ENCODE measurements at places on chromosomes 6 and 20.
A peak's percentile ranks its signal among the peaks of the same experiment; 100 is the strongest.

GRCh38 chr6:63268574-63268973, 51.2 kb downstream of the LGSN start:
- no peak for DNase-seq

GRCh38 chr20:62359043-62359490, 8.0 kb downstream of the LAMA5 start:
- DNase-seq: no peak

DNA sequence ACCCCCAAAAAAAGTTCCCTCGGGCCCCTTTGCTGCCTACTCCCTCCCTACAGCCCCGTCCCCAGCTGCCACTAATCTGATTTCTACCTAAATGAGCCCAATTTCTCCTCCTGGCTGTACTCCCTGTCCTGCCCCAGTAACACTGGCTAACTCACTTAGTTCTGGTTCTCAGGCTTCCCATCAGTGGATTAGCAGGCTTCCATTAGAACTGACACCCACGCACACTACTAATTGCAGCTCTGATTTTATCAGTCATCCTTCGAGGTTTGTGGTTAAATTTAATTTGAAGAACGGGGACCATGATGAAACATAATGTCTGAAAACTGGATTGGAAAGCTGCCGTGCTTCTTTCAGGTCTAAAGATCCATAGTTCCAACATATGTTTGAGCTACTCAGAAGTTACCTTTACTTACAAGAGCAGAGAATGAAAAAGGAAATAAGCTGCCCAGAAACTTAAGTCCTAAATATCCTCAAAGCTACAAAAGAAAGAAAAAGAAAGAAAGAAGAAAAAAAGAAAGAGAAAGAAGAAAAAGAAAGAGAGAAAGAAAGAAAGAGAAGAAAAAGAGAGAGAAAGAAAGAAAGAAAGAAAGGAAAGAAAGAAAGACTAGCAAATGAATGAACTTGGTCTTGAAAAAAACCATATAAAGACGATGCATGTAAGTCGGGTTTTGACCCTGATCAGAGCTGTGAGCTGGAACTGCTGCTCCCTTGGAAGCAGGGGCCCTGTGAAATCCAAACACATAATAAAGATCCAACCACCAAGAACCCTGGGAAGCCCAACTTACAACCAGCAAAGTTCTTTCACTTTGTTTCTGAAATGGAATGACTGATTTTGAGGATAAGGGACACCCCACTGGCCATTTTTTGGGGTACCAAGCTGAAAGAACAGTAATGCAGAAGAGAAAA, 51.7 kb downstream of the CNKSR3 start:
- DNase-seq: no peak

- DNase-seq: no peak
Measured at GRCh38 chr6:133806382-133807140, 82.4 kb upstream of the TCF21 start.

DNA sequence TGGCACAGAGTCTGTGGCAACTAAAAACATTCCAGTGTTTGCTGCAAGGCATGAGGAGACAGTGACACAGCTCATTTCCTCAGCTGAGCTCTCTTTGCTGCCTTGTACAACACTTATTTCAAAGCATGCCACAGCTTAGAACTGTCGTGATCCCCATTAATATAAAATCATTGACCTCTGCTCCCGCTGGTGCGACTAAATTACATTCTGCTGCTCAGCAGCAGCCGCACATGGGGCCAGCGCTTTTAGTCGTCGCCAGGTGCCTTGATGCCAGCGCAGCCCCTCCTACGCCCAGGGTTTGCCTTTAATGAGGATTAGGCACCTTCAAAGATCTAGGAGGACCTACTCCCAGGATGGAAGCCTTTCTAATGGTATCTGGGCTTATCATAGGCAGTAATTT, 717.9 kb upstream of the POU3F2 start:
- no peak for DNase-seq

DNA sequence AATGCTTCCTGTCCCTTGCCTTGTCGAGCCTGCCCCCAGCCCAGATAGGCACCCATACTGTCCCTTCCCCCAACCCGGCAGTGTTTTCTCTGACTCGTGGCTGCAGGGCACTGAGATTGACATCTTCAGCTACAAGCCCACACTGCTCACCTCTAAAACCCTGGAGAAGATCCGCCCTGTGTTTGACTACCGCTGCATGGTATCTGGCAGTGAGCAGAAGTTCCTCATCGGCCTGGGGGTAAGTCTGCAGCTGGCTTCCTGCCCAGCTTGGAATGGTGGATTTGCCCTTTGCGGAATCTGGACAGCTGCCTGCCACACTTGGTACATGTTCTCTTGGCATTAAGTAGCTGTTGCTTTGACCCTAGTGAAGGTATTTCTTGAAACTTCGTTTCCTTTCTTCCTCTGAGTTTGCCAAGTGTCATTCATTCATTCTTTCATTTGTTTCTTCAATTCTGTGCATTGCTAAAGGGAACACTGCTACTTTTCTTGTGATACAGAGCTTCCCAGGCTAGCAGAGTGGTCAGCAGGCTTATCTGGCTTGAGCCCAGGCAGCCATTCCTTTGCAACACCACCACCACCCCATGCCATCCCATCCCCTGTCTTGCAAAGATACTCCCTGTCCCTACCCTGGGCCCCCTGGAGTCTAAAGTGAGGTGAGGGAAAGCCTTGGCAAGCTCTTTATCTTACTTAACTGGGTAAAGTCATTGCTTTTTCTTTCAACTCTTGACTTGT, 26.2 kb downstream of the CCDC167 start:
- no peak for DNase-seq

GRCh38 chr20:57008217-57008616, 258.2 kb downstream of the BMP7 start:
- no peak for DNase-seq

DNA sequence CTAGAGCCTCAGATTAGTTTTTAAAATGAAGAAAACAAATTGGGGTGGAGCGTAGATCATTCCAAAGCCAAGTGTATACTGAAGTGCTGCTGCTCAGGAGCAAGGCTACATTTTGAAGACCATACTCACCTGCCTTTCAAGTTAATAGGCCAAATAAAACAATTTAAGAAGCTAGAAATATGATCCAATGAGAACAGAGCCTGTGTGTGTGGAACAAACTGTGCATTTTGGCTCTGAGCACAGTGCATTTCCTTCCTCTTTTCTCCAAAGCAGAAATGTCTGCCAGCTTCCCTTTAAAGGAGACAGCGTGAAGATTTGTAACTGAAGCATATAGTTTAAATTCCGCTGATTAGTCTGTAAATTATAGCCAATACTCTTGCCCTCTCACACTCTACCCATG, 3.2 kb upstream of the IFNGR1 start:
- DNase-seq: no peak

DNA sequence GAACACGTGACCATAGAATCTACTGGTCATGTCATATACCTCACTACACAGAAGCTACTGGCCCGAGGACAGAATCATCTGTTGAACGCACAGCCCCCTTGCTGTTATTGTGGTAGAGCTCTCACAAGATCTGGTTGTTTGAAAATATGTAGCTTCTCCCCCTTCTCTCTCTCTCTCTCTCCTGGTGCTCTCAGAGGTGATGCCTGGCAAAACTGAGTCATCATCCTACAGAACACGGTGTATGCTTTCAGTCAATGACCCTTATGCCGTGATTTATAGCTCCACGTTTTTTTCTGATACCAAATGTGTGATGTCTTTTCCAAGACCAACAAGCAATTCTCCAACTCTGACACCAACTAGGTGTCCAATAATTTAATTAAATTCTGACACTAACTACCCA, 13.0 kb upstream of the RBM24 start:
- DNase-seq: no peak

DNA sequence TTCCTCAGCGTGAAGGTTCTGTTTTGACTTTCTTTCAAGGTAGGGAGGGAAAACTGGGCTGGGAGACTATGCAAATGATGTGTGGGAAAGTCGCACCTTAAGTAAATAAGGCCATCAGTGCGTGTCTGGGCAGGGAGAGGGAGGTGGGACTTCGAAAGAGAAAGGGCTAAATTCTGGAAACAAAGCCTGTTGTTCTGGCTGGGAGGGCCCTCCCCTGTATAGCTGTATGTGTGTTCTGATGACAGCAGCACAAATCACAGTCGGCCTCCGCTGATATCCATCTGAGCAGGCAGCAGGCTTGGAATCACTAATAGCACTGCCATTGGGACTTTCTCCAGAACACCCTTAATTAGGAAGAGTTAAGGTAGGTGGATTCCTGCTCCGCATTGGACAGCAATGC, 19.2 kb downstream of the JAG1 start:
- no peak for DNase-seq

- DNase-seq: no peak
Measured at GRCh38 chr6:23365732-23366131, 760.3 kb upstream of the NRSN1 start.

DNA sequence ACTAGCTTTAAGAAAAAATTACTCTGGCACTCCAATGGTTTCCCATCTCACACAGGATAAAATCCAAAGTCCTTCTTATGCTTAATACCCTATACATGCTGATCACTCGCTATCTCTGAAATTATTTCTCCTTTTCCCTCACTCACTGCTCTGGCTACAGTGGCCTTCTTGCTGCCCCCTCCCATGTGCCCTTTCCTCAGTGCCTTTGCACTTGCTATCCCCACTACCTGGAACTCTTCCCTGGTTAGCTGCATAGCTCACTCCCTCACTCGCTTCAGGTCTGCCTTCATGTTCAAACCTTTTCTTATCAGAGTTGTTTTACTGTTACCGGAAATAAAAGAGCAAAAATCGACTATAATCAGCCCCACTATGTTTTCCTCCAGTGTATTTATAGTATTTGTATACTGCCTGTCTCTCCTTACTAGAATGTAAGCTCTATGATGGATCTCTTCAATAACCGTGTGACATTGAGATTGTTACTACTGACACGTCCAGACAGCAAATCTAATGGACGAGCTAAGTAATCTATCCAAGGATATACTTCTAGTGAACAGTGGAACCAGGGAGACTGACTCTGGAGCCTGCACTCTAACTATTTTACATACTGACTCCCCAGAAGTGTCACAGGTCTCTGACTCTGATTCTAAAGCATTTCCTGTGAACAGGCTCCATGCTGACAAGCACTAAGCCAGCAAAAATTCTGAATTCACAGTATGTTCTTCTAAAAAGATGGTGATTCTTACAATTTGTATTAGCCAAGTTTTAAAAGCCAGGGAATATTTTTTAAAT, 25.1 kb downstream of the FKBP5 start:
- no peak for DNase-seq

DNA sequence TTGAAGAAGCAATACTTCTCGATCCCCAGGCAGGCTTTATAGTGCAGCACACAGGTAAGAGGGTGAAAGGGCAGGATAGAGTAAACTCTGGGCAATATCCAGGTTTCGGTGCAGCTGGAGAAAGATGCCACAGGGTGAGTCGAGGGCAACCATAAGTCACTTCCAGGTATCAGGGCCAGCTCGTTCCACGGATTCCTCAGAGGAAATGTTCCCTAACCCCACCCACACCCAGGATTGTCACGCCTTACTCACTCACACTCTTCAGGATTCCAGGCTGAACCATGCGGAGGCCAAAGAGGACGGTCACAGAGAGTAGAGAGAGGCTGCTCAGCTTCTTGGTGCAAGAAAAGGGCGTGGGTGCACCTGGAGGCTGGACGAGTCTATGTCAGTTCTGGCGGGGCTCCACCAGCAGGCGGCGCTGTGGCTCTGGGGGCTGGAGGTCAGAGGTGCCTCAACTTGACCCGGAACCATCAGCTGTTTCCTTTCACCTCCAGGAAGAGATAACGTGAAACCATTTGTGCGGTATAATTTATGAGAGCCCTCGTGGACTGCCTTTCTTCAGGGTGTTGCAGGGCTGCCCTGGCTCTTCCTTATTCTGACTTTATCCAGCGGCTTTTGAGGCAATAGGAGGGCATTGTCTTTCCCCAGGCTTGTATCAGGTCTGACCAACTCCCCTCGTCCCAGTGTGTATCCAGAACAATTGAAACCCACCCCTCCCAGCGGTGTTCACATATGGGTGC, 14.5 kb upstream of the WFDC12 start:
- peak; percentile 41 for DNase-seq

DNA sequence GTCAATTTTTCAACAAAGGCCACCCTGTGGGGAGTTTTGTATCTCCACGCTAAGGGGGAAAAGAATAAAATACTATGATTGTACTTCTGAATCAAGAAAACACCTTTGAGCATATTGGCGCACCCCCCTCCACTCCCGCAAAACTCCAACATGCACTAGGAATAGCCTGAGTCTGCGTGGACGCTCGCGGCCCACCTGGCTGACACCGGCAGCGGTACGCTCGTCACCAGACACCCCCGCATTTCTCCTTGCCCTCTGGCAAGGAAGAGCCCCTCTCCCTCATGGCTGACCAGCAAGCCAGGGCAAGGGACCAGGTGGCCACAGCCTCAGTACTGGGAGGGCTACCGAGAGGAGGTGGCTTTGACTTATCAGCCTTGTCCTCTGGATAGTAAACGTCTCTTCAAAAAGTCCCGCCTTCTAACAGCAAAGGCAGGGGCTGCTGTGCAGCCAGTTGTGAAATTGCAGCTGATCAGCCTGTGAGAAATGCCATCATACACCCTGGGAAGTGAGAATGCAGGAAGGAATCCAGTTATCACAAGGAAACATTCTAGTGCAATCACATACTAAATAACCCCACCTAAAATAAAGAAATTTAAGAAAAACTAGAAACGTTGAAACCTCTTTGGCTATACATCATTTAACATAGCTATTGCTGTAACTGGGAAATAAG, 84.2 kb downstream of the HUS1B start:
- no peak for DNase-seq

GRCh38 chr20:38032585-38033329, 499 bp downstream of the TTI1 start:
- no peak for DNase-seq

GRCh38 chr6:118865100-118865391, 28.9 kb upstream of the ASF1A start:
- DNase-seq: no peak

GRCh38 chr6:12150812-12151432, 138.8 kb downstream of the HIVEP1 start:
- DNase-seq: no peak

DNA sequence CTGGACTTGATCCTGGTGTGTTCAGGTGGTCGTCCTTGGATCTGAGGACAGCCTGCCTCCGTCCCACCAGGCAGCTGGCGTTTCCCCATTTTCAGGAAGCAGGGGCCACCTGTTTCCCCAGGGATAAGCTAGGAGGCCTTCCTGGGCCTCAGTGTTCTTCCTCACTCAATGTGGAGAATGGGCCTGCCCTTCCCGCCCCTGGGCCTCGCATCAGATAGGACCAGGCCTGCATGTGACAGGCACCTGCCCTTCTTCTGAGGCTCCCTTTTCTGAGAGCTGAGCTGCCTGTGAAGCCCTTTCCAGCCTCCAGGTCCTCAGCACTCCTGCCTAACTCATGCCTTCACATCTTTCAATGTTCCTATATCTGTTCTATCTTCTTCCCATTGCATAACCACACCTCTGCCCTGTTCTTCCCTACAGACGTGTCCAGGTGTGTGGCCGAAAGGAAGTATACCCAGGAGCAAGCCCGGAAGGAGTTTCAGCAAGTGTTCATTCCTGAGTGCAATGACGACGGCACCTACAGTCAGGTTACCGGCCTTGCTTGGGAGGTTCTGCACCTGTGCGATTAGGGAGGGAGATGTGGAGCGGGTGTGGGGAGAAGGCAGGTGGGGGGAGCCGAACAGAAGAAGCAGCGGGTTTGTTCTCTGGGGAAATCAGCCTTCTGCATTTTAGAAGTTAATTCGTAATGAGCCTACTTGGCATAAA, 85.1 kb downstream of the SMOC2 start:
- DNase-seq: no peak
